T-helper 1 cell (primary cell): ENCODE measurements at places on chromosomes 3 and 15.
A peak's percentile ranks its signal among the peaks of the same experiment; 100 is the strongest.

DNA sequence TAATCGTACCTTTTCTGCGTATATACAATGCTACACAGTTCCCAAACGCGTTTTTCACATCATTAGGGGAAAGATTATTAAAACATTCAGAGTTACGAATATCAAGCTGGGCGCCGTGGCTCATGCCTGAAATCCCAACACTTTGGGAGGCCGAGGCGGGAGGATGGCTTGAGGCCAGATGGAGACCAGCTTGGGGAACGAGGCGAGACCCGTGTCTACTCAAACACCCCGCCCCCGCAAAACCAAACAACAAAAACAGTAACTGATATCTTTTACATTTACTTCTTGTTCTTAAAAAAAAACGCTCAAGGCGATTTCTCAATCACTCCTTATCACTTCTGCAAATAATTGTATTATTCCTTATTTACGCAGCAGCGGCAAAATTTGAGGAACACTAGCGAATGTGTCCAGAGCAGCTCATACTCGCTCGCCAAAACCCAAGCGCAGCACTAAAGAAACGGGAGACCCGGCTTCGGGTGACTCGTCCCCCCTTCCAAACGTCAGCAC lies 1.2 kb downstream of the ZBTB11 start:
- DNase-seq: no peak

- no peak for DNase-seq
Observed at GRCh38 chr3:61250784-61251173, 473 bp downstream of the FHIT start.

GRCh38 chr3:76938962-76939361 lies 100.9 kb upstream of the ROBO2 start:
- no peak for DNase-seq

GRCh38 chr3:113812854-113813253 lies 25.7 kb upstream of the GRAMD1C start:
- no peak for DNase-seq

DNA sequence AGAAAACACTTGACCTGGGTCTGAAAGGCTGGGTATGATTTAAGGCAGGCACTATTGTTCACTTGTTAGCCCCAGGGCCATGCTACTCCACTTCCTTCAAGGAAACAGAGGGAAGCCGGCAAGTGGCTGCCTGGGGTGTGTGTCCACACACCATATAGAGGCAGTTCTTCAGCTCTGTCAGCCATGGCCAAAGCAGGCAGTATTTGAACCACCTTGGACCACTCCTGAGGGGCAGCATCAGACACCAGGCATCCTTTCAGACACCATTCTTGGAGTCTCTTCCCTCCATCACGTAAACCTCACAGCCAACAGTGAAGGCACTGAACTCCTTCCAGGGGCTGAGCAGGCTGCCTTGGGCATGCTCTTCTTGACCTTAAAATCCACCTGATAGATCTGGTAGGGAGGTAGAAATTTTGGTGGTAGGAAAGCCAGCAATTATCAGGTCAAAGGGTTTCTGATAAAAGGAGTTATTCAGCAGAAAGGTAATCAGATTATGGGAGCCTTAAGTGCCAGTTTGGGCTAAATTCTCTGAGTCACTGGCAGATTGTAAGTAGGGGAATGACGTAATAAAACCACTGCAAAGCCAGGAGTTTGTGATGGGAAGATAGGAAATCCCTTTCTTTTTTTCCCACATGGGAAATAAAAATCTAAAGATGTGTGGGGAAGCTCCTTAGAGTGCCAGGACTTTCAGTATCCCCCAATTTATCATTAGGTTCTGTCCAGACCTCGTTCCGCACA lies 20.2 kb downstream of the TGFBR2 start:
- DNase-seq: no peak

DNA sequence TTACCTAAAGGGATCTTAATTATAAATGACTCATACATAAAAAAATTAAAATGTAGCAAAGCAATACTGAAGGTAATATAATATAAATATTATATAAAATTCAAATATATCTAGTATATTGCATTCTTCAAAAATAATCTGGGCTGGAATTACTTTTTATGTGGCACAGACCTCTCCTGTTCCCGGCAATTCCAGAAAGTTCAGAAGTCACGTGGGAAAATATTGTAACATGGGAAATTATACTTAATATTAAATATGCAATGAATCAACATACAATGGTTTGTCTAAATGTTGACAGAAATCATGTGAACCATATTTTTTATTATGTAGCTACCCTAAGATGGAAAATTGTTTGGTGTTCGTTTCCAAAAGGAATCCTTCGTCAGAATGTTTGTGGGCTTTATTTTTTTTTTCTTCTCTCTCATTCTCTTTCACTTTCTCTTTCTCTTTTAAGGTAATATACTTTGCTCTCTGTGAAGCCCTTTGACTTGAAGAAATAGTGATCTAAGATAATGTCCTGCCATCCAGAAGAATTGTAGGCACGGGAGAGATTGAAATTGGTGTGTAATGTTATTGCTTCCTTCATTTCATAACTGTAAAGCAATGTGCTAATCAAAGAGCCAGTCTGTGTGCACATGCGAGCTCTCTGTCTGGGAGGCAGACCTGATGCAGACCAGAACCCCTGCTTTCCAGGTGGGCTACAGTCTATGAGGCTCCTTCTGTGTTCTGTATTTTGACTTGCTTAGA lies 559.4 kb downstream of the NR2F2 start:
- no peak for DNase-seq

GRCh38 chr3:99781761-99782160 lies 35.9 kb upstream of the CMSS1 start:
- no peak for DNase-seq

DNA sequence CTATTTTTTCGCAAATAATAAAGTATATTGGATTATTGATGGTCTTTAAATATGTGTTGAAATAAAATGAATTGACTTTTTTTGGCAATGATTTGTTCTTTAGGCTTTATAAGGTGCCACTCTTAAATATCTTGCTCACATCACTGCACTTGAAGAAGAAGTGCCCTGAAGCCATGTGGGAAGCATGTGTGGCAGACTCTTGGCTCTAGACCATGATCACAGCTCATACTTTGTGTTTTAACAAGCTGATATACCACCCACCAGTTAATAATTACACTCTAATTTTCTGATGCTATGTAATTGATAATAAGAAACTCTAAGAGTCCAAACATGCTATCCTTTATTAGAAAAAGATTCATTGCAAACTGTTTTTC lies 52.1 kb upstream of the TGFBR2 start:
- no peak for DNase-seq

GRCh38 chr15:88586401-88587162 lies 34.6 kb upstream of the AEN start:
- no peak for DNase-seq

GRCh38 chr15:97234851-97235610 lies 725.5 kb upstream of the ARRDC4 start:
- DNase-seq: no peak

- DNase-seq: no peak
Observed at GRCh38 chr3:170132335-170132734, 49.2 kb downstream of the PHC3 start.

DNA sequence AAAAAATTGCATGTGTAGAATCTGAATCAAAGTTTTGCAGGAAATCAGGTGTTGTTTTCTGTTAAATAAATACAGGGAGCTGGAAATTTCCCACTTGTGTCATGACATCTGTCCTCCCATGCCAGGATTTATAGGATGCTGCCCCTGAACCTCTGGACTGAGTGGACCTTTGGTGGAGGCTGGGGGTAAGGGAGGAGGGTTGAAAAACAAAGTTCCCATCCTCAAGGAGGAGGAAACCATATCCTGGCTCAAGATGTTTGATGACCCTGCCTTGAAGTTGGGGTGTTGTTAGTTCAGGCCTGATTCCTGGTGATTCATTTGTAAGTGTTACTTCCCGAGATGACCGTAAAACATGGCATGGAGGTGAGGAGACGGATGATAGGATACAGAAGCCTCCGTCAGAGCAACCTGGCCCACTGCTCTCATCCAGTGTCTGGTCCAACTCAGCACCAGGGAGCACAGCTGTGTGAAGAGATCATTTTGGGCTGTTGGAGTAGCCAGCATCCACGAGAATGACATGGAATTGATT lies 223.6 kb downstream of the CACNA2D3 start:
- DNase-seq: no peak

DNA sequence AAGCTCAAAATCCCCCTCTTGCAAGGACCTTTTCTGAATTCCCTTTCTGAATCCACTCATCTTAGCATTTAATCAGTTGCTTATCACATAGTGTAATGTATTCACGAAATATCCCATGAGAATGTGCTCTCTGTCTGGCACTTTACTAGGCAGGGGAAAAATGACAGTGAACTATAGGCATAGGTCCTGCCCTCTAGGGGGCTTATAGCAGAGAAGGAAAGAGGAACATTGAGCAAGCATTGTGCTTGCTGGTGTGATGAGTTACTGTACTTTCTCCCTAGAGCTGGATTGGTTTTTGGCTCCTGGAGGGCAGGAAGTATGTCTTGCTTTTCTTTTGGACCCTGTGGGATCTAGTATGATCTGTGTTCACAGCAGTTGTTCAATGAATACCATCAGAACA lies 26.5 kb downstream of the DUOX2 start:
- DNase-seq: no peak

DNA sequence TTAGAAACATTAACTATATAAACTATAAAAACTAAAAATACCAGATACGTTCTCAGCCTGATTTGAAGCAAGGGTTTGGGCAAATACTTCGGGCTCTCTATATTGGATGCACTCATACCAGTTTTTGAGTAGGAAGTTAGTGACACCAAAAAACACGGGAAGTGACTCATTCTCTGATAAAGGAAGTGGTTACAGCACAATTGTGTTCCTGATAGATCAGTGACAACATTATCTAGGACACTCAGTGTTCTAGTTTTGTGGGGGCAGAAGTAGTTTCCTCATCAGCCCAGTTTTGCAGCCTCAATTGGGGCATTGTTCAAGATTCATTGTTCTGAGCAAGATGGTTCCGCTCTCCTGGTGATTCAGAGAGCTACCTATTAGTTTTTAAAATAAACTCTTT lies 469.6 kb upstream of the DPPA4 start:
- no peak for DNase-seq

DNA sequence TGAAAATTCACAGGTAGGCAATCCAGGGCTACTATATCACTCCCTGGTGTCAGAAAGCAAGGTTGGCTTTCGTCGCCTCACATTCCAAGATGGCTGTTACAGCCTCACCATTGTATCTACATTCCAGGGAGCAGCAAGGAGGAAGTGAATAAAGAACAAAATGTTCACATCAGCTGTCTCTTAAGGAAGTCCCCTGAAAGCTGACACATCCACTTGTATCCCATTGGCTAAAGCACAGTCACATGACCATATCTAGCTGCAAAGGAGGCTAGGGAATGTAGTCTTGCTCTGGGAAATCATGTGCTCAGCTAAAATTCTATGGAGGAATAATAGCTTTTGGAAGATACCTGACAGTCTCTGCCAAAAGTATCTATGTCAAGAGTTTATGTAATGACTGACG lies 12.8 kb upstream of the GATA2 start:
- DNase-seq: no peak

- no peak for DNase-seq
Observed at GRCh38 chr15:96320107-96320506, 10.4 kb upstream of the NR2F2 start.

GRCh38 chr3:57689367-57690053 lies 3.4 kb downstream of the DENND6A start:
- DNase-seq: no peak

GRCh38 chr15:71273731-71274447 lies 158.6 kb downstream of the THSD4 start:
- no peak for DNase-seq

DNA sequence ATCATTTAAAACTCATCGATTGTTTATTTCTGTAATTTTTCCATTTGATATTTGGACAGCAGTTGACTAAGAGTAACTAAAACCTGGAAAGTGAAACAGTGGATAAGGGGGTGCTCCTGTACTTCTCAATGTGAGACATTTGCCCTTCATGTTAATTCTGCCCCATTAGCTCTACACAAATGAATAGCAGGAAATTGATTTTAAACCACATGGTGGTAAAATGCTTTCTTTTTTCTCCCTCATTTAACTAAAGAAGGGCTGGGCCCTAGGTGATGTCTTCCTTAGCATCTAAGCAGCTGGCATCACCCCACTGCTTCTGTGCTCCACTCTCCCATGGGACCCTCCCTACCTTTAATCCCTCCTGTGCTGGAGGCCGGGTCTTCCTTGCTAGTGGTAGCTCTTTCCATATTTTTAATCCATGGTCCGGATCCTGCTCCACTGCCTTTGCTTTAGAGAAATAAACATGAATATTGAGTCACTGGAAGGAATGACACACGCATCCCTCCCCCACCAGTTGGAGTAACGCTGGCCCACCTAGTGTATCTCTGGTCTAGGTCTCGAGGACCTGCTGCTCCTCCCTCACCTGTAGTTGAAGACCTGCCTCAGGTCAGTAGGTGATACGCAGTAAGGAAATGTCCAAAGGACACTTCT lies 30.2 kb upstream of the LAMP3 start:
- DNase-seq: no peak

GRCh38 chr15:49044002-49044401 lies 2.2 kb downstream of the SECISBP2L start:
- DNase-seq: no peak

- DNase-seq: no peak
Observed at GRCh38 chr3:173711619-173712018, 314.1 kb downstream of the NLGN1 start.

- DNase-seq: no peak
Observed at GRCh38 chr3:16378920-16379319, 113.9 kb downstream of the OXNAD1 start.

GRCh38 chr15:91400481-91400880 lies 300.4 kb downstream of the SV2B start:
- DNase-seq: no peak

DNA sequence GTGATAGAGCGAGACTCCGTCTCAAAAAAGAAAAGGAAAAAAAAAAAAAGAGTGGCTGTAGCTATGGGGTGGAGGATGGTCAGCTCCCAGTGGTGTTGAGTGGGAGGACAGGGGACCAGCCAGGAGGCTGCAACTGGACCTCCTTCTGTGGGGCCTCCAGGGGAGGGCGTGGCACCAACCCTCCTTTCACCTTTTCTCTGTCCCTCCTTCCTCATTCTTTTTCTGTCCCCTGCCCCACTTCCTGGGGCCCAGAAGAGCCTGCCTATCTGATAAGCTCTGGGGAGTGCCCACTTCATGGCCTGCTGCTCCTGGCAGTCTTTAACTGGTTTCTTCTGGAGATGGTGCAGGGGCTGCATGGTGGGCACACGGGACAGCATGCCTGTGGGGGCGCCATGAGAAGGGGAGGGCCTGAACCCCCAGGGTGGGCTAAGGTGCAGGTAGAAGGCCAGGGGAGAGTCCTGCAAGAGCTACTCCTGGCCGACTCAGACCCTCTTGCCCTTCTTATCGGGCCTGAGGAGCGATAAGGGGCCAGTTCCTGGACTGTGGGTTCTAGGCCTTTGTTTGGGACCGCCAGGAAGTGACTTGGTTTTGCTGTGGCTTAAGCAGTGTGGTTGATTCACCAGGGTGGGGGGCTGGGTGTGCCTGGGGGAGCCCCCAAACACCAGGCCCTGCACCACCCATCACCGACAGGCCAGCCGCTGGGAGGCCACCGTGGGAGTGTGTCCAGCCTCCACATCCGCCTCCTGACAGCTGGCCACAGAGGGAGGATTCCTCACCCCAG lies 49.4 kb upstream of the FLNB start:
- DNase-seq: no peak

GRCh38 chr15:88894819-88895767 lies at the start of gene HAPLN3:
Gene HAPLN3, minus strand, starts transcription at chr15:88895544. Its CDS starts 8,246 bp downstream, at chr15:88887298.
- peak; percentile 71 for DNase-seq

GRCh38 chr3:197811343-197811742 lies 20.3 kb downstream of the LRCH3 start:
- no peak for DNase-seq

GRCh38 chr3:61221759-61222362 lies 29.4 kb downstream of the FHIT start:
- no peak for DNase-seq
